ENCODE measurements at places on chromosomes 6 and 20. TPM values are rescaled to one million over a fixed set of nuclear protein-coding genes. Genes with fewer than 3 reads are reported as not detected.
A peak's percentile ranks its signal among the peaks of the same experiment; 100 is the strongest.

- DNase-seq: no peak
These were observed 1110.1 kb upstream of the FLRT3 start for GRCh38 chr20:15447549-15447948.

GRCh38 chr20:50930976-50931305 is 296 bp downstream of the ADNP start:
- no peak for DNase-seq

GRCh38 chr6:35018746-35019145 is 122.4 kb downstream of the TCP11 start:
- DNase-seq: no peak

DNA sequence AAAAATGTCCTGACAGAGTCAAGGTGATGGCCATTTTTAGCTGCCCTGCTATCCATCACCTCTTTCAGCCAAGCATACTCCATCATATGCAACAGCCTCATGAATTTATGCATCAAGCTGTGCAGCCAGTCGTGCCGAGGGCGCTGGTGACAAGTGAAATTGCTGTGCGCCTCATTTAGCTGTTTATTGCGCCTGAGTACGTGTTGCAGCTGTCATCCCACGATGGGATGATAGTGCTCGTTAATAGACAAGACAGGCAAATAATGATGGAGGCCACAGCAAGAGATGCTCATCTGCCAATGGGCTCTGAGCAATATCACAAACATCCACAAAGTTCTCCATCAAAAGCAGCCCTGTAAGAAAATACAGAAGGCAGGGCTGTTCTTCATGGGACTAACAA is 562.3 kb upstream of the POU3F2 start:
- no peak for DNase-seq

DNA sequence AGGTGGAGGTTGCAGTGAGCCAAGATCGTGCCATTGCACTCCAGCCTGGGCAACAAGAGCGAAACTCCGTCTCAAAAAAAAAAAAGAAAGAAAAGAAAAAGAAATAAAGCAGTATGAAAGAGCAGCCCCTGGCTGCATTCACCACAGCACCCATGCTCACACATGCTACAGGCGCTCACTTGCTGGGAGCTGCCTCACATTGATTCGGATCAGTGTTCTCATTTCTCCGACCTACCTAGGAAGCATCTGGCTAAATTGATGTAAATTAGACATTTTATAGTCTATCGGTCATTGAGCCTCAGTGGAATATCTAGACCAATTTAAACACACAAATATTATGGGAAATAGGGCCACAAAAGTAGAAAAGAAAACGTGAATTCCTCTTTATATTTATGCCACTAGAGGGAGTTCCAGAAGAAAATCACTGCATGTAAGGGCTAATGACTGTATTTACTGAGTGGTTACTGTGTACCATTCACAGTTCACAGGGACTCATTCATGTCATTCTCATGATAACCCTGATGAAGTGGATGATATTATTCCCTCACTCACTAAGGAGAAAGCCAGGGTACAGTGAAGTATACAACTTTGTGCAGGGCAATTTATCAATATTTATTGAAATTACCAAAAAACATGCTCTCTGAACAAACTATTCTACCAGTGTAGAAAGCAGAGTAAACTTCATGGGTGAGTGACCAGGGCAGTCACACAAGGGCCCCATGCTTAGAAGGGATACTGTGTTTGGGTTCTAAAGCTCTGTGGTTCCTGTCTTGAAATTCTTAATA is 5.3 kb upstream of the MOG start:
- peak; percentile 68 for DNase-seq

- no peak for DNase-seq
These were observed 42.1 kb downstream of the KLHL31 start for GRCh38 chr6:53623497-53623896.

- DNase-seq: peak; percentile 58
These were observed 1.4 kb downstream of the PAQR8 start for GRCh38 chr6:52363228-52363867.

- no peak for DNase-seq
These were observed 175.6 kb upstream of the PDE7B start for GRCh38 chr6:135675862-135676261.

DNA sequence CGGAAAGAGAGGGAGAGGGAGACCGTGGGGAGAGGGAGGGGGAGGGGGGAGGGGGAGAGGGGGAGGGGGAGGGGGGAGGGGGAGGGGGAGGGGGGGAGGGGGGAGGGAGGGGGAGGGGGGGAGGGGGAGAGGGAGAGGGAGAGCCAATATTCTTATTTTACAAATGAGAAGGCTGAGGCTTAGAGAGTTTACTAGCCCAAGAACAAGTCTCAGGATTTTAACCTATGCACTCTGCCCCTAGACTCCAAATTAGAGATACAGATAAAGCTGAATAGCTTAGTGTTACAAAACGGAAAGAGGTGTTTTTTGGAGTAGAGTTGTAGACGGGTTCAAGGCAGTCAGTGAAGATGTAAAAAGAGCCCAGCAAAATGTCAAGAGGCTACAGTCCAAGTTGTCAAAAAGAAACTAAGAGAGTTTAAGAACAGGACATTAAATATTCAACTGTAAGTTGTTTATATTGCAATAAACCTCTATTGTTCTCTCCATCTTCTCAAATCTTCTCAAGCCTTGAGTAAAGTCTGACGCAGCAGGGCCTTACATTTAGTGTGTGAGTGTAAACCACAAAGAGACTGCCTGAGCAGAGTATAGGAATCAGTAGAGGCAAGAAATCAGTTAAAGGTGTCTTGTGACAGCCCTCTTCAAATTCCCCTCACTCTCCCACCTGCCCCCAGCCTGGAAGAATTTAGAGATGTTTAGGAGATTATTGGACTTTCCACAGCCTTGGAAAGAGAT is 34.9 kb upstream of the AKIRIN2 start:
- no peak for DNase-seq

DNA sequence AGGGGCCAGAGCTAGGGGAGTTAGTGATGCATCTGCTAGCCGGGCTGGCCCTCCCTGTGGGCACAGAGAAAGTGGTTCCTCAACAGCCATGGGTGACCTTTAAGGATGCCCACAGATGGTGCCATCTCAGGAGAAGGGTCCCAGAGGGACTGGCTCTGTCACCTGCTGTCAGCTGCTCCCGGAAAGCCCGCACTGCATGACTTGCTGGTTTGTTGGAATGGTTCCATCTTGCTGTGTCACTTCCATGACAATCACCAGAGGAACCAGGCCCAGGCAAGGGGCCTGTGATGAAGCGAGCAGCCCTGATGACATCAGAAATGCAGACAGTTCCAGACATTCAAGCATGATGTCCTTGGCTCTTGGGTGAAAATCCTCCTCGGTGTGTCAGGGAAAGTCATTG is 125.2 kb downstream of the PHACTR3 start:
- no peak for DNase-seq

DNA sequence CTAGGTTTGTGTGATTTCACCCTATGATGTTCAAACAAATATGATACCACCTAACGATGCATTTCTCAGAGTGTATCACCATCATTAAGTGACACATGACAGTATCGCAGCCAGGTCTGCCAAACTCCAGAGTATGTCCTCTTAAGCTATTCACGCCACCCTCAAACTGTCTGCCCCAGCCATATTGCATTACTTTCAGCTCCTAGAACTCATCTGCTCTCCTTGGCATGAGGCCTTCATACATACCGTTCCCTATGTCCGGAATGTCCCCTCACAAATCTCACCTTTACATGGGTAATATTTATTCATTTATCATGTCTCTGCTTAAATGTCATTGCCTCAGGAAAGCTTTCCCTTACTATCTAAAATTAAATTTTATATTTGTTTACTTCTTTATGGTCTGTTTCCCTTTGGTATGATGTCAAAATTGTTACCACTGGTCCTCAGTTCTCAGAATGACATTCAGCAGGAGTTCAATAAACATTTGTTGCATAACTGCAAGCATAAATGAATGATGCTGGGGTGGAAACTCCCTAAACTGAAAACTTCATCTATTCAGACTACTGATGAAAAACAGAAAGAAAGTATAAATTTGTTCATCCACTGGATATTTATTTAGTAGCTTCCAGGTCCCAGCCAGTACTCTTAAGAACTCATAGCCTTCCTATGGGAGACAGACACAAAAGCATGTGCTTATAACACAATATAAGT is 3.2 kb downstream of the SESN1 start:
- DNase-seq: peak; percentile 65

DNA sequence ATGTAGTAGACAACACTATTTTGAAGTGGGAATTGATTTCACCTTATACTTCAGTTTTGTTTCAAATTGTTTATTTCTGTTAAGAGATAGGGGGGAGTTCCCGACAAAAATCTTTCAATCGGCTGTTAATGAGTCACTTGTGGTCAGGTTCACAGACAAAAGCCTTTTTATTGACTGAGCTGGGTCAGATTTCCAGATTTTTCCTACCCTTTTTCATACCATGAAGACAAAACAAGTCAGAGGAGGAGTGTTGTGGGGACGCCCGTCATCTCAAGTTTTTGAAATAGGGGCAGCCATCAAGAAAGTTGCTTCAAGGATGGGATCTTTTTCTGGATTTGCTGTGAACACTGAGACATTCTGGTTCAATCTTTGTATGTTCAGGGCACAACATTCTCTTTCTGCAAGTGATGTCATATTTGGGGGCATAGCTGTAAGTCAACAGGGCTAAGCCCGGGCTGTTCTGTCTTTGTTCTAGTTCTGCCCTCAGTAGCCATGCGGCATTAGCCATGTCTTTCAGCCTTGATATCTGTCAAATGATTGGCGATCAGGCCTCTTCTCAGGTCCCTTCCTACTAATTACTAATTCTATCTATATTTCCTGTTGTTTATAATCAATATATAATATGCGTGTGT is 496.0 kb upstream of the MARCKS start:
- no peak for DNase-seq

GRCh38 chr20:59579404-59580145 is 24.8 kb upstream of the PHACTR3 start:
- no peak for DNase-seq

DNA sequence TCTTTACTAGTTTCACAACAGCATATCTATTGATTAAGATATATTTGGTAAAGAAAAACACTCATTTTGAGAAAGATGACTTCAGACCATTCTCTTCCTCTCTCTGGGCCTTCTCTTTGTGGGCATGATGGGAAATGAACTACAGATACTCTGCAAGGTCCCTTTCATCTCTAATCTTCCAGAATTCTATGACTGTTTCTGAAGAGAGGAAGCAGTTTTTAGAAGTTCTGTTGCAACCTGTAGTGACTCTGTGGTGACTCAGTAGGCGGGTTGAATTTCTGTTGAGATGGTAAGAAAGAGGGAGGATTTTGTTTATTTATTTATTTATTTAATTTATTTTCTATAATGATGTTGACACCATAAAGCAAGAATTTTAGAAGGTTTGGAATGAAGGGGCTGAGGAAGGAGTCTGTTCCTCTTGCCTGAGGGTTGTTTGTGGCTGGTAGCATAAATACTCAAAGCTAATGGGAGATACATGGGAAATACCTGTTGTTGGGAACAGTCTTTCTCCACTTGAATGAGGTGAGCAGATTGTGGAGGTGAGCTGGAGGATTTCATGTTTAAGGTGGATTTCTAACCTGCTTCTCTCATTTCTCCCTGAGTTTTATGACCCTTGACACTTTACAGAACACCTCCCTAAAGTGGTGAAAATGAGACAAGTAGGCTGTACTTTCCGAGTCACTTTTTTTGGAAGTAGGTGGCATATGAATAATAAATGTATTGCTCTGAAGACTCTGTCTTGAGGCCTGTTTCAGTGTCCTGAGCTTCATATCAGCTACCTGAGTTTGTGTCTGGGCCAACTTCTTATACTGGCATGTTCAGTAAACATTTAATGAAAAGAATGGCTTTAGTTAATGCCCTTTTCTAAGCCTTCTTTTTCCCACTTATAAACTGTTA is 15.0 kb downstream of the ACSS2 start:
- no peak for DNase-seq

DNA sequence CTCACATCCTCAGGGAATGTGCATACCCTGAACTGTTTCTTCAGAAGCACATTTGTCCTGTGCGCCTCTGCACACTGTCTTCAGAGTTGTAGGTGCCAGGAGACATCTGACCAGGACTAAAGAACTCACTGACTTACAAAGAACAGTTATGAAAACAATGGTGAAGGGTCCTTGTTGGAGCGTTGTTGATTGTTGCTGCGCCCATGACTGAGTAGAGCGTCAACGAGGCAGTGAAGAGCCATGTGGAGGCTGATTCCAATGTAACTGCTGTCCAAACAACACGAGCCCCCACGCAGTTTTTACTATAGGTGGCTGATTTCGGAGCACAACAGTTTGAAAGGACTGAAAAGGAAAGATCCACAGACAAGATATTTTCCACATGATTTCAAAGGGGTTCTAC is 380.3 kb downstream of the CDH26 start:
- DNase-seq: no peak

- DNase-seq: no peak
These were observed 42.8 kb downstream of the RREB1 start for GRCh38 chr6:7150381-7151064.

The NXT1 gene
- total RNA-seq: 54.8 TPM

The GTPBP2 gene
- 47.0 TPM for total RNA-seq

The ATXN1 gene
- total RNA-seq: under 0.01 TPM

The PGC gene
- total RNA-seq: not detected

The UBE2C gene
- total RNA-seq: 83.0 TPM

The RAB32 gene
- total RNA-seq: 112 TPM

The SLC32A1 gene
- not detected for total RNA-seq

The GABRR1 gene
- not detected for total RNA-seq

The PHACTR1 gene
- total RNA-seq: not detected

The PSORS1C1 gene
- not detected for total RNA-seq

The GGTLC1 gene
- total RNA-seq: not detected

The PCK1 gene
- total RNA-seq: not detected

The TFAP2C gene
- total RNA-seq: 0.27 TPM
